Stimulated activated CD8-positive, alpha-beta memory T cell treated with anti-CD3 and anti-CD28 coated beads, Interleukin-2, amount 100 ng/mL, for 48 hours (primary cell): ENCODE measurements at places on chromosomes 4 and X.

- DNase-seq, result no peak
These were observed 327.3 kb downstream of the MAPK10 start for GRCh38 chr4:86032476-86033022.

GRCh38 chr4:7124689-7125442 lies 57.0 kb upstream of the GRPEL1 start:
- DNase-seq, result no peak

DNA sequence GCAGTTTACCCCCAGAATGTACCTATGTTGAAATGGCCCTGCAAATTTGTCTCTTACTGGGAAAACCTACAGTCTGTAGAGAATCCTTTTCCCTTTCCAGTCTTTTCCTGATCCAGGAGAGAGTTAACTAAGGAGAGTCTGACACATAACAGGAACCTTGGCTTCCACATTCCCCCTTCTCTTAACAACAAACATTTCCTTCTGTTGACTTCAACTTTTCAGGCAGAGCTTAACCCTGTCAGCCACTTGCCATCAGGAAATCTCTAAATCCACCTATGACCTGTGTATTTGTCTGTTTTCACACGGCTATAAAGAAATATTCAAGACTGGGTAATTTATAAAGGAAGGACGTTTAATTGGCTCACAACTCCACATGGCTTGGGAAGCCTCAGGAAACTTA lies 45.6 kb upstream of the GPR78 start:
- DNase-seq, result no peak

DNA sequence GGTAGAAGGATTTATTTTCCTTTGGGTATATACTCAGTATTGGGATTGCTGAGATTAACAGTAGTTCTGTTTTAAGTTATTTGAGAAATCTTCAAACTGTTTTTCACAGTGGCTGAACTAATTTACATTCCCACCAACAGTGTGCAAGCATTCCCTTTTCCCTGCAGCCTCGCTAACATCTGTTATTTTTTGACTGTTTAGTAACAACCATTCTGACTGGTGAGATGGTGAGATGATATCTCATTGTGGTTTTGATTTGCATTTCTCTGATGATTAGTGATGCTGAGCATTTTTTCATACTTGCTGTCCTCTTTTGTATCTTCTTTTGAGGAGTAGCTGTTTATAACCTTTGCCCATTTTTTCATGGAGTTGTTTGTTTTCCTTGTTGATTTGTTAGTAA lies 457.8 kb downstream of the TRAM1L1 start:
- DNase-seq, result no peak

- DNase-seq, result no peak
These were observed 117.3 kb downstream of the CHM start for GRCh38 chrX:85930099-85930498.

DNA sequence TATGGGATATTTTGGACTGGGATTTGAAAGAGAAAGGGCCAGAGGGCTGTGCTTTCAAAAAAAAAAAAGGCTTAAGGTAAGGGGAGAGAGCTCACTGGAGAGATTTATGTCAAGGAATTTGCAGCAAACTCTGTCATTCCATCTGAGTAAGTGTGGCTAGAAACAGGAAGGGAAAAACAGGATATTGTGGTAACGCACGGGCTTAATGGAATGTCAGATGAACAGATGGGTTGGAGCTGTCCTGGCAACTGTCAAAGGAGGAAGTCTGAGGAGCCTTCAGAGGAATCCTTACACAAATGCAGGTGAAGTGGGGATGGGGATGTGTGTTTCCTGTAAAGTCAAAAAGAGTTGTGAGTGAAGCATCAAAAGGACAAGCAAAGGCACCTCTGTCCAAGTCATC lies 15.1 kb upstream of the NKX3-2 start:
- DNase-seq, result no peak

GRCh38 chr4:28918871-28919270 lies 1801.3 kb upstream of the PCDH7 start:
- no peak for DNase-seq

- no peak for DNase-seq
These were observed 108.3 kb downstream of the TBC1D19 start for GRCh38 chr4:26692014-26692726.

- no peak for DNase-seq
These were observed 96.8 kb downstream of the FNIP2 start for GRCh38 chr4:158865520-158866177.

DNA sequence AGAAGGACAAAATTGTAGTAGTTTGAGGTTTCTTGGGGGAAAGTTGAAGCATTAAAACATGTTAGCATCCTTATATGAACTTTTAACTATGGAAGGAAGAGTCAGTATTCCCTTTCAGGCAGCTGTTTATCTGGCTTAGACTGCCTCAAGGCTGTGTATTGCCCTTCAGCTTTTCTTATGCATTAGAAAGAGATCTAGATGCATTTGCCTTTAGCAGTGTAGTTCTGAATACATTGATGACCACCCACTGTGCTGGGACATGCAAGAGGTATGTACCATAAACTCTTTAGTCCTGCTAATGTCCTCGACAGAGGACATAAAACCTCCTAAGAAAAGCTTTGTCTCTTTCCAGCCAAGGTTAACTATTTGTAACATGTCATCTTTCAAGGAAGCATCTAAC lies 2.9 kb downstream of the FAM200B start:
- DNase-seq, result no peak

- DNase-seq, result no peak
These were observed 459.2 kb upstream of the GALNT7 start for GRCh38 chr4:172709376-172709775.

GRCh38 chr4:159540501-159540900 lies 437.6 kb downstream of the RAPGEF2 start:
- DNase-seq, result no peak

DNA sequence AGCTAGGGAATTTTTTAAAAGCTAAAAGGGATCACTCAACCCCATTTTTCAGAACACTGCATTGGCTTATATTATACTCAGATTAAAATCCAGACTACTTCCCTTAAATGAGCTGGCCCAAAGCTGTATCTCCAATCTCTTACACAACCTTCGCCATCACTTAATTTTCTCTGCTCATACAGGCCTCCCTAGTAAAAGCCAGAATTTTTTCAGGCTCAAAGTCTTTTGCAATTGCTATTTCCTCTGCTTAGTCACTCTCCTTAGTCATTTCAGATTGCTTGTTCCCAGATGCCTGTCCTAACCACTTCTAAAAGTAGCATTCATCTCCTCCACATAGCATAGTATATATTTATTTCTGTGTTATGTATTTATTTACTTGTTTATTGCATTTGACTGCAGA lies 1587.9 kb upstream of the ADGRL3 start:
- DNase-seq, result no peak

GRCh38 chr4:4386296-4386735 lies 586 bp upstream of the NSG1 start:
- no peak for DNase-seq

DNA sequence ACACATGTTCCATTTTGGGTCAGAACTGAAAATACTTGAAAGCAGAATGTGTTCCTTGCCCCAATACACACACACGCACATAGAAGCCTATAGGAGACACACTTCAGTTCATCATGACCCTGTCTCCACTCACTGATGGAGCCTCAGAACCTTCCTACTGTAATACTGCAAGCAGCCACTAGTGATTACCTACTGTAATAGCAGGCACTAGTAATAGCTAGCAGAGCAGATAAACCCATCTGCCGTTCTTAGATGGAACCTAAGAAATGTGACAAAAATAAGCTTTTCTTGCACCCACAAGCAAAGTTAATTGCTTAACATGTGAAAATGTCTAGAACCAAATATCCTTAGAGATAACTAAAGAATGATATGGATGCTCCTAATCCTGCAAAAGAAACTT lies 13.6 kb downstream of the AMTN start:
- no peak for DNase-seq

GRCh38 chrX:105754286-105754964 lies 67.9 kb upstream of the NRK start:
- DNase-seq, result no peak
